ENCODE measurements at places on chromosomes 11 and 22. TPM values are rescaled to one million over a fixed set of nuclear protein-coding genes. Genes with fewer than 3 reads are reported as not detected.

GRCh38 chr22:42700901-42701300 is 19.8 kb downstream of the A4GALT start:
- no peaks in the 10 kb centered on the region for H3K27me3 ChIP-seq
- no peaks in the 10 kb centered on the region for H3K36me3 ChIP-seq

GRCh38 chr11:7683571-7683970 is 10.3 kb upstream of the CYB5R2 start:
- no peaks in the 10 kb centered on the region for H3K27me3 ChIP-seq
- H3K36me3 ChIP-seq, result no peaks in the 10 kb centered on the region
- DNase-seq, result no peak
- H3K27ac ChIP-seq, result no peak overlapping the region

GRCh38 chr11:43736502-43737200 is 56.1 kb downstream of the HSD17B12 start:
- no peak for DNase-seq
- H3K27ac ChIP-seq, result peak overlapping the region; percentile 96
- peaks cover 29% of the 10 kb centered on the region for H3K36me3 ChIP-seq
- peak overlapping the region; percentile 8 for H3K4me3 ChIP-seq

CST6 gene
- 1.1 TPM for total RNA-seq

All from mesothelial cell of epicardium (in vitro differentiated cells).